ENCODE measurements at places on chromosomes 7 and 10.

GRCh38 chr7:56063882-56064625 lies at the start of gene SUMF2:
Gene SUMF2, plus strand, starts transcription at chr7:56064286. Its CDS starts 26 bp downstream, at chr7:56064312.
- peak; percentile 61 for DNase-seq

- no peak for DNase-seq
Observed at GRCh38 chr10:127456122-127456521, 93.0 kb upstream of the NPS start.

GRCh38 chr7:150408393-150409299 lies 29.5 kb downstream of the ZNF775 start:
- no peak for DNase-seq

- DNase-seq = no peak
Observed at GRCh38 chr10:44805466-44806210, 105.5 kb upstream of the TMEM72 start.

- DNase-seq = no peak
Observed at GRCh38 chr10:97335188-97335619, 675 bp upstream of the FRAT2 start.

Measured in cortex of kidney (tissue), 1 donor.